Osteocyte (in vitro differentiated cells): ENCODE measurements at places on chromosomes 5 and 9. TPM values are rescaled to one million over a fixed set of nuclear protein-coding genes. Genes with fewer than 3 reads are reported as not detected.

- no peak overlapping the region for H3K4me3 ChIP-seq
- peak; percentile 73 for DNase-seq
- H3K36me3 ChIP-seq: peaks cover 63% of the 10 kb centered on the region
- H3K27me3 ChIP-seq: no peaks in the 10 kb centered on the region
Measured at GRCh38 chr9:114027159-114027862, 50.8 kb downstream of the AMBP start.

- H3K27ac ChIP-seq: no peak overlapping the region
- no peak overlapping the region for H3K4me3 ChIP-seq
- H3K36me3 ChIP-seq: no peaks in the 10 kb centered on the region
- H3K4me1 ChIP-seq: no peaks in the 10 kb centered on the region
- no peak for DNase-seq
Measured at GRCh38 chr9:82057805-82058204, 69.2 kb downstream of the SPATA31D1 start.

Gene TEX10
- total RNA-seq: 22.4 and 22.5 TPM in 2 replicates

- no peaks in the 10 kb centered on the region for H3K36me3 ChIP-seq
- H3K4me3 ChIP-seq: no peak overlapping the region
- H3K27me3 ChIP-seq: no peaks in the 10 kb centered on the region
- DNase-seq: no peak
- H3K4me1 ChIP-seq: peaks cover 57% of the 10 kb centered on the region
- peak overlapping the region; percentile 45 for H3K27ac ChIP-seq
Measured at GRCh38 chr5:17190242-17190778, 27.1 kb upstream of the BASP1 start.

DNA sequence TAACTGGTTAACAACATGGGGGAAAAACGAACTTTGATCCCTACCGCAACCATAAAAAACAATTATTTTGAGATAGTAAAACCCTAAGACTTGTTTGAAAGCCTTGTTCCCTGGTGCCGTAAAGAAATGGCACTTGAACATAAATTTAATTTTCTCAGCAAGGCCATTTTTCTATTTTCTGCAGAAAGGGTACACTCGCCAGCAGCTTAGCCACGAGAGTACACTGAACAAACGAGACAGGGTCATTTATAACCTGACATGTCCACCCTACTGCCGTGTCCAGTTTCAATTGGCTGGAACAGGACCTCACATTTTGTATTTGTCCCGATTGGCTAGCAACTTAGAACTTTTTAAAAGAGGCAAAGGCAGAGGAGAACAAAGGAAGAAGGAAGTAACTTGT is 26.8 kb downstream of the FBXW11 start:
- no peaks in the 10 kb centered on the region for H3K27me3 ChIP-seq
- H3K4me1 ChIP-seq: peaks cover 36% of the 10 kb centered on the region
- peaks cover 19% of the 10 kb centered on the region for H3K36me3 ChIP-seq
- H3K4me3 ChIP-seq: no peak overlapping the region
- no peak overlapping the region for H3K27ac ChIP-seq

Gene SMARCA2
- total RNA-seq: 110 and 115 TPM in 2 replicates

DNA sequence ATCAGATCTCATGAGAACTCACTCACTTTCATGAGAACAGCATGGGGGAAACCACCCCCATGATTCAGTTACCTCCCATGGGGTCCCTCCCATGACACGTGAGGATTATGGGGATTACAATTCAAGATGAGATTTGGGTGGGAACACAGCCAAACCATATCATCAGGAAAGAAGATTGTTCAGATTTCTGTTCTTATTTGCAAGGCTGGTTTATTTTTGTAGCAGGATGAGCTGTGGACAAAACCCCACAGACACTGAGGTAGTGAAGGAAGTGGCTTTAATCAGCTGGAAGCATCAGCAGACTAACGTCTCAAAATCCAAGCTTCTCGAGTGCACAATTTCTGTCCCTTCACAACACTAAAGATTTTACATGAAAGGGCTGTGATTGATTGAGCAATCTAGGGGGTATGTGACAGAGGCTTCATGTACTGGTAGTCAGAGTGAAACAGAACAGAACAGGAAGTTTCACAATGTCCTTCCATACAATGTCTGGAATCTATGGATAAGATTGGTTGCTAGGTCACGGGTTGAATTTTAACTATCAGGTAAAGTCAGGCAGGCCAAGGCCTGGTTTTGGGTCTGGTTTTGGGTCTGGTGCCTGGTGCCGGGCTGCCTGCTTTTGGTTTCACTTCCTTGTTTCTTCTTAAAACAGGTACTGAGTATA is 91.3 kb upstream of the ZNF366 start:
- H3K4me1 ChIP-seq: peaks cover 25% of the 10 kb centered on the region
- no peaks in the 10 kb centered on the region for H3K36me3 ChIP-seq
- no peak for DNase-seq
- H3K27ac ChIP-seq: no peak overlapping the region
- H3K4me3 ChIP-seq: no peak overlapping the region

Gene ITK
- not detected in 2 replicates for total RNA-seq

DNA sequence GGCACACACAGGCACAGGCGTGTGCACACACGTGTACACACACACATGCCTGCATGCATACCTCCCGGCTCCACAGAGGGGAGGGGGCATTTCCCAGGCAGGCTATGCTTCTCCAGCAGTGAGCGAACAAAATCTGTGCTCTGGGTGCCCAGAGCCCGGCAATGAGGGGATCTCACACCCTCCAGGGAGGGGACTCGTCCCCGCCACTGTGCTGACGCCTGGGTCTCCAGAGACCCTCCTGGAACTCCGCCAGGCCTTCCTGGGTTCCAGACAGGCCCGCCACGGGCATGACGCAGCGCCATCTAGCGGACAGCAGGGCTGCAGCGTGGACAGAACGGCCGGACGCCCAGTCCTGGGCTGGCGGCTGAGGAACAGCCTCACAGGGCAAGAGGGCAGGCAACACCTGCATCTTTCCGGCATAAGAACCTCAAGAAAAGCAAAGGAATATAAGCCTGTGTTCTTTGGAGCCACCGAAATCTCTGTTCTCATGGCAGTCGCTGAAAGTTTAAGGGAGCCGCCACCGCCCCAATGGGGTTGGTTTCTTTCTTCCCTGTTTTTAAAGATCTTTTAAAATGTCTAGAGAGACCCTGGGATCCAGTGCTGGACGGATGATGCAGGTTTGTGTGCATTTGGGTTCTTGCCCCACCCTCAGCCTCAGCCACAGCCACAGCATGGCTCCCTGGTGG is 135.6 kb upstream of the PPP1R26 start:
- no peak overlapping the region for H3K27ac ChIP-seq
- DNase-seq: no peak
- peaks cover 4% of the 10 kb centered on the region for H3K4me1 ChIP-seq
- H3K36me3 ChIP-seq: no peaks in the 10 kb centered on the region
- peaks cover 15% of the 10 kb centered on the region for H3K27me3 ChIP-seq
